ENCODE measurements at places on chromosomes 4 and X. TPM values are rescaled to one million over a fixed set of nuclear protein-coding genes. Genes with fewer than 3 reads are reported as not detected.

- no peak for DNase-seq
These were observed 527.4 kb downstream of the C4orf33 start for GRCh38 chr4:129623233-129623875.

Gene GLRA2
- not detected for polyA plus RNA-seq

Gene MAGEA1
- not detected for polyA plus RNA-seq

Gene KLB
- polyA plus RNA-seq: 0.03 TPM
